ENCODE measurements at places on chromosomes 3 and 15.

- no peak for DNase-seq
These were observed 68.0 kb downstream of the FNDC3B start for GRCh38 chr3:172107403-172107802.

DNA sequence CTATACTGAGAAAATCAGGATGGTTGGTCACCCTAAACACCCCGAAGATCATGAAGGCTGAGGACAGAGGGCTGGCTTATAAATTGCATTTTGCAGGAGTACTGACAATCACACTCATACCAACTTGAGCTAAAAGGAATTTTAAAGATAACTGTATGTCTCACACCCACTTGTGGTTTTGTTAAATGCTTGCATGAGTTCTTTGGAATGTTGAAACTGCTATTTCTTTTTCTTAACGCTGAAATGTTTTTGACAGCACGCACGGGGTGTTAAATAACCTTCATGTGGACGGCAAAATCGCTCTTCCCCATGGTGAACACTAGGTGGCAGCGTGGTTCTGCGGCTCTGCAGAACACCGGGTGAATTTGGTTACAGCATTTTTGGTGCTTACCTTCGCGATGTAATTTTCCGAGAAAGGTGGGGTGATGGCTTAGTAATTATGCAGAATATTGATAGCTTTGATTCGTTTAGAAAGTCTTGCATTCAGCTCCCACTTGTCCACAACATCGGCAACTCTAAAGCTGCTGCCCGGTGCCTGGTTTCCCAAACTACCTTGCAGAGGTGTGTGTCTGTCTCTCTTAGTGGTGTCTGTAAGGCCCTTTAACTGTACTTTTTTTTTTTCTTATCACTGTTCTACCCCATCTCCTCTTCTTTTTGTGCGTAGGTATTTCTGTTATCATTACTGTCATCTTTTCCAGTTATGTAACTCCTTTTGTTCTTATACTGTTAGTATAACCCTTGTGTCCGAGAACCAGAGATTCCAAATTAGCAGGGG, 51.7 kb downstream of the ARNT2 start:
- DNase-seq = peak; percentile 17

DNA sequence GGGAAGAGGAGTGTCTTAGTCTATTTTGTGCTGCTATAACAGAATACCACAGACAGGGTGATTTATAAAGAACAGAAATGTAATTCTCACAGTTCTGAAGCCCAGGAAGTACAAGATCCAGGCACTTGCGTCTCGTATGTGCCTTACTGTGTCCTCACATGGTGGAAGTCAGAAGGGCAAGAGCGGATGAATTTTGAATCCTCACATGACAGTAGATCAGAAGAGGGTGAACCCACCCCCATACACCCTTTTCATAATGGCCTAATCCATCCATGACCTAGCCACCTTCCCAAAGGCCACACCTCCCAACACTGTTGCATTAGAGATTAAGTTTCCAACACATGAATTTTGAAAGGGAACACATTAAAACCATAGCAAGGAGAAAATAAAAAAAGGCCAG, 18.7 kb upstream of the ANXA2 start:
- DNase-seq = no peak

GRCh38 chr3:128267541-128267940, 114.3 kb downstream of the EEFSEC start:
- no peak for DNase-seq

- no peak for DNase-seq
These were observed 94.1 kb downstream of the FAM43A start for GRCh38 chr3:194779729-194780224.

DNA sequence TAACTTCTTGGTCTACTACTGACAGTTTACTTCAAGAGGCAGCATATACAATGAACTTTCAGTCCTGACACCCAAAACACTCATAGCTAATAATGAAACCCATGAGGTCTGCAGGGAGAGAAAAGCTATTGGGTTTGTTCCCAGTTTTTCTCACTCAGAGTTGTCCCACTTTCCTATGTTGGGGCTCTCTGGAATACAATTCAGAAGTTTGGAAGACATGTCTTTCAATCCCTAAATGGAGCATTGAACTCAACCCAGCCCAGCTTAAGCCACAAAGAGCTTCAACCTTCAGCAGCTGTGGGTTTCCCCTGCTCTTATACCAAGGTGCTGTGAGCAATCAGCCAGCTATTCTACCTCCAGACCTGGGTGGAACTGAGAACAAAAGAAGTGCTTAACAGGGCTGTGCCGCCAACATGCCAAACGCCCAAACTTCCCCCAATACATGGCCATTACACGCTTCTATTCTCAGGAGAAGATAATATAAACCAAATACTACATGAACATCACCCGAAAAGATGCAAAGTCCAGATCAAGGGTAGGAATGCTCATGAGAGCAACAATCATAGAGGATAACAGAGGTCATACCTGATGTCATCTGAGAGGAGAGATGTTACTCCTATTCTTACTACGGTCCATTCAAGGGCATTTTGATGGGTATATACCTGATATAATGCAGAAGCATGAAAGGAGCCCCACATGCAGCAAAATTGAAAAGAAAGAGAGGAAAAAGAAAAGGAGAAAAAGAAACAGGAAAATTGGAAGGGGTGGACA, 131.2 kb upstream of the TGFBR2 start:
- DNase-seq = no peak

GRCh38 chr3:146326875-146327543, 76.1 kb upstream of the PLSCR4 start:
- no peak for DNase-seq

DNA sequence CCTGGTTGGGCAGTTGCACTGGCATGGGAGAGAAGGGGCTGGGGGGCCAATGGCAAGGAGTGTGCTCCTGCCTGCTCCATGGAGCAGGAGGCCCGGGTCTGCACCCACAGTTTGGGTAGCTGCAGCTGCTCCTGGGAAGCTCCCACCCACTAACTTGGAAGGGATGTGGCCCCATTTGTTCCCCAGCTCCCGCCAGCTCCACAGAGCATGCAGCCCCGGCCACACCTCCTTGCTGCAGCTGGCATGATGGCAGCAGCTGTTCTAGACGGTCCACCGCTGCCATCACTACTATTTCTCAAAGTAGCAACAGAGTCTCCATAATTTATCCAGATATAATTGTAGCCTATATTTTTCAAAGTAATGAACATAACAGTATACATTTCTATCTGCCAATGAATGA, 65.8 kb downstream of the PIK3CB start:
- DNase-seq = no peak

DNA sequence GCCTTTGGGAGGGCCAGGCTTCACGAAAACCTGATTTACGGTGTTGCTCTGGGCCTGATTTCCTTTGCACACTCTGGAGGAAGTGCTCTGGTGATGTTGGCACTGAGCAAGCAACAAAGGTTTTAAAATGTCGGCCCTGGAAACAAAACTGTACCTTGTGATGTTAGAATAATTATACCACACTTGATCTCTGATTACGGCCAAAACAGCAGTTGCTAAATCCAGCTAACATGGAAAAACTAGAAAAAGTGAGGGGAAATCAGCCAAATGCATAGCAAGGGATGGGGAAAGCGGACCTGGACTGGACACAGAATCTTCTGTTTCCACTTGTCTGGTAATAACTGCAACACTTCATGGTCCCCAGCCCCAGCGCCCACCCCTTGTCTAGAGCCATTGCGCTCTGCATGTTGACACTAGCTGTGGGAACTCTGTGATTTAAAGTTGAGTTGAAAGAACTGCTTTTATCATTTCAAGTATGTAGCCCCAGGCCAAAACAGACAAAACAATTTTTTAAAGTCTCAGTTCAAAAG, 120.1 kb downstream of the VGLL4 start:
- no peak for DNase-seq

DNA sequence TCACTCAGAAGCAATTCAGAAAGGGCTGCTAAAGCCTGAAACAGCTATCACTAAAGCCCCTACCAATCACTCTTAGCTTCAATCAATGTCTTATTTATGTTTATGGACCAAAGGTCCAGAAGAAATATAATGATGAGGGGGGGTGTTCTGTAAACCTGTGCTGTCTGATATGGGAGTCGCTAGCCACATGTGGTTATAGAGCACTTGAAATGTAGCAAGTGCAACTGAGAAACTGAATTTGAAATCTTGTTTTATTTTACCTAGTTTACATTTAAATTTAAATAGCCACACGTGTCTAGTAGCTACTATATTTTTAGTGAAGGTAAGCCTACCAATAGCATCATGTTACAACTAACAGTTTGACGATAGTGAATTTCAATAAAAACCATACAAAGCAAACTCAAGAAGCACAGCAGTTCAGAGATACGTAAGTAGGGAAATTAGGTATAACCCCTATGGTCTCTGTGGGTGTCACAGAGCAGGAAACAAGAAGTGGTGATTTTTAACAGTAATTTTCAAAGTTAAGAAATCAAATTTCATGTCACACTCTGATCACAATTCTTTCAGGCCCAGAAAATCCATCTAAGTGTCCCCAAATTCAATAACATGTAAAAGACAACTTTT, 3.6 kb downstream of the POU1F1 start:
- no peak for DNase-seq

DNA sequence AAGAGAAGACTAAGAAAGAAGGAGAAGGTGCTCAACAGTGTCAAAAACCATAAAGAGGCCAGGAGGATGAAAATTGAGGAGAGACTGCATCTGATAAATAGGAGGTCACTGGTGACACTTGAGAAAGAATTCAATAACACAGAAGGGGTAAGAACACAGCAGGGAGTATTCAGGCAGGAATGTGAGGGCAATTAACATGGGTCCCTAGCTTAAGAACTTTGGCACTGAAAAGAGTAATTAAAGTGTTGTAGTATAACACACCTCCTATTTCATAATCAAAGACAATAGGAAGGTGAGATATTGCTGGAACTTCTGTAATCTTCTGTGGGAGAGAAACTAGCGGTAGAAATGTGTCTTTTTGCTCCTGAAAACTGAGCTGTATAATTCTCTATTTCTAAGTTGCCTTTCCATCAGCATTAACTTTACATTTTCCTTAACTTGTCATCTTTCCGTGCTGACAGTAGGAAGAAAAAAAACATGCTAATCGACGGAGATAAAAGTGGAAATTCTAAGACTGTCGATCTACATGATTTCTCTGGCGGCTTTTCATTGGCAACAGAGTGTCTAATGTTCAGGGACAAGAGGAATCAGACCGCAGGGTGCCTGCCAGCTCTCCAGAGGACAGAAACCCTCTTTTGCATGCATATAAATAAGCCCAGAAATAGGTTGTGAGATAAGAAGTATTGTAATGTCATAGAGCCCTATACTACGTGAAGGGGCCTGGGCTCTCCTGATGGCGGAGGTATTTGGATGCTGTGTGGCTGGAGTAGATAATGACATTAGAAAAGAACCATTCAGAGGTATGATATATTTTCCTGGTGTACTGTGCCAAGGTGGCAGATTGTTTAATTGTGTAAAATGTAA, 147.9 kb upstream of the GAP43 start:
- no peak for DNase-seq

DNA sequence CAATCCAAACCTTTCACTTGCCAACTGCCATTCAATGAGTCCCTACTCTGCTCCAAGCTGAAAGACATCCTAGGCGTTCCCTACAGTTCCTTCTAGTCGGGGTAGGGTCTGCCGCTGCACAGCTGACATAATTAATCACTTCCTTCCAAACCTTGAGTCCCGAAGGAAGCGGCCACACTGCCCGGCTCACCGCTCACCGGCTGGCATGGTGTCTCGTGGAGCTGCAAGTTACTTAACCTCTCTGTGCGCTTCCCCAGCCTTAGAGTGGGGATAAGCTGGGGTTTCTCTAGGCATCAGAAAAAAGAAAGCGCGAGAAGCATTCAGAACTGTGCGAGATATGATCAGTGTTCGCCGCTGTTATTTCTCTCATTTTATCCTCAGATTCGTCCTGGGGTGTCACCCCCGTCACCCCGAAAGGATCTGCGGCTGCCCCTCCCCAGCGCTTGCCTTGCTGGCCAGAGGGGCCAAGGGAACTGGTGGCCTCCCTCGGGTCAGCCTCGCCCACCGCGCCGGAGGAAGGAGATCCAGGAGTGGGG, 748 bp downstream of the MRPS25 start:
- no peak for DNase-seq

DNA sequence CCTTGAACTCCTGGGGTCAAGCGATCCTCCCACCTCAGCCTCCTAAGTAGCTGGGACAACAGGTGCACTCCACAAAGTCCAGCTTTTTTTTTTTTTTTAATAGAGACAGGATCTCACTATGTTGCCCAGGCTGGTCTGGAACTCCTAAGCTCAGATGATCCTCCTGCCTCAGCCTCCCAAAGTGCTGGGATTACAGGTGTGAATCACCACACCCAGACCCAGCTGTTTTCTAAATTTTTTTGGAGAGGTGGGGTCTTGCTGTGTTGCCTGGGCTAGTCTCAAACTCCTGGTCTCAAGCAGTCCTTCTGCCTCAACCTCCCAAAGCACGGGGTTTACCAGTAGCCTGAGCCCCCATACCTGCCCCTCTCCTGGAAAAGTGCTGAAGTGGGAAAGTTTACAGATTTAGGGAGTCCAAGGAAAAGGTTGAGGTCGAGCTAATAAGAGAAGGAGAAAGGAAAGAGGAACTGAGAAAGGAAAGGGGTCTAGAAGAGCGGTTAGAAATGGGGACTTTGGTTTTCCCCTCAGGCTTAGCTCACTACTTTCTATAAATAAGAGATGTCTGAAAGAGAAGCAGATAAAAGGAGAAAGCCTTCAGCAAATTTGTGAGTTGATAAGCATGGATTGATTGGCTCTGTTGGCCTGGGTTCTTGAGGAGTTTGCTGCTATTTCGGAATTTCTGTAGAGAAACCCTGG, 23.6 kb downstream of the UBE2E1 start:
- no peak for DNase-seq
